Suppressor macrophage (primary cell): ENCODE measurements at places on chromosomes 3 and 15.

DNA sequence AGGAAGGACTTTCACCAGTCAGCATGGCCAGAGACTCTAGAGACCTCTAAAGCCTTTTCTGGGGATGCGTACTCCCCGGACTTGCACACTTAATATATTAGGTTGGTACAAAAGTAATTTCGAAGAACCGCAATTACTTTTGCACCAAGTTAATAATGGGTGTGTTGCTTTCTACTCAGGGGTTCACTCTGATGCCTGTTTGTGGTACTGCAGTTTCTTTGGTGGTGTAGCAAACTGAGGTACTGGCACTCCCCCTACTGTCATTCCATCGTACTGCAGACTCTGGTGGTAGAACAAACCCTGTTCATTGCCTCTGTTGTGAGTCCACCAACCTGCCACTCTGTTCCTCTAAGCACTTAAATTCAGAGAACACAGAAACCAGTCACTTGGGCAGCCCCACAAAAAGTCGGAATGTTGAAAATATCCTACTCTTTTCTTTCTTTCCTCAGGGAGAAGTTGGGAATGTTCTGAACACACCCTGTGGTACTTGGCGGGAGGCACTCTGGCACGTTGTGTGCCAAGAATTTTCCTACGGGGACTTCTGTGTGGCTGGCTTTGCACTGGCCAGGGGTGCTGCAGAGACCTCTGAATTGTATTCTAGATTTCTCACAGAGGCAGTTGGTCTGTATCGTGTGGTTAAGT, 46.3 kb downstream of the GABRG3 start:
- peak; percentile 67 for DNase-seq

DNA sequence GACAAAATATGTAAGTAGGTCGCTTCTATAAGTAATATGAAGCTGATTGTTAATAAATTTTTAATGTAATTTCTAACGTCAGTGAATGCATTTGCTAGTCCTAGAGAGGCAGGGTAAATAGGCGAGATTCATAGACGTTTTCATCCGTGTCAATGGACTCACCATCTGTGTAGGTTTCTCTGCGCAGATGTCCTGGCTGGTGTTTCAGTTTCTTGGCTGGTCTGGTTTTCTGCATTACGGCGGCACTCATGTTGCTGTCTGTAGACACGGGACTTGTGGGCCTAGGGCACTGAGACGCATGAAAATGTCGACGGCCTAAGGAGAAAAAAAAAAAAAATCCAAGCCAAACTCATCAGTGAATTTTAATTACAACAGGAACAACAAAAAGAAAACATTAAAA, 1153.3 kb downstream of the ROBO1 start:
- DNase-seq = no peak

DNA sequence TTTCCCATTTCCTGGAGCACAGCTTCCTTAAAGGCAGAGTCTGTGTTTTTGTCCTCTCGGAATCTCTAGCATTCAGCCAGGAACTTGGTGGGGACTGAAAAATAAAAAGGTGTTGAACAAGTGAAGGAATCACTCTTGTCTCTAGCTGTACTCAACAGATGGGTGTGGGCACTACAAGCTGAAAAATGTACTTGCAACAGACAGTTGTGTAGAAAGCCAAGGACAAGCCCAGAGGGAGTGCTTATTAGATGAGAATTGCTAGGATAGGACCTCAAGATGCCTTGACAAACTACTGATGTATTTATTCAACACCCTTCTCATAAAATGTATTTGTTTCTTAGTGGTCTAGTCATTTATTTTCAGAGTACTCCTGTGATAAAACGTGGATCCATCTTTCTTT, 95.1 kb downstream of the CHCHD6 start:
- no peak for DNase-seq

DNA sequence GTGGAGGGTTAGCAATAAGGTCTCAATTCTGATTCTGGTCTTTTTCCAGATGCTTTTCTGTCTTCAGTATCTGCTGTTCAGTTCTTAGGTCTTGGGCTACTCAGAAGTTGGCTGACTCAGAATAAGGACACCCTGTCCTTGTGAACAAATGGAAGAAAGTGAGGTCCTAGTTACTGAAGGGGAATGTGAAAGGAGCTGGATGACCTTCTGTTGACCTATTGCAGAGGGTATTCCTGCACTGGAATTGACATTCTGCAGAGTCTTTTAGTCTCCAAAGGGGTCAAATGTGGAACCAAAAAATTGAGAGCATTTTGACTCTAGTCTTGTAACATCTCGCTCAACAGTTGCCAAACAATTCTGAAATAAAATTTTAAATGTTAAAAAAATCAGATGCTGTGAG, 63.0 kb downstream of the CCR1 start:
- no peak for DNase-seq

DNA sequence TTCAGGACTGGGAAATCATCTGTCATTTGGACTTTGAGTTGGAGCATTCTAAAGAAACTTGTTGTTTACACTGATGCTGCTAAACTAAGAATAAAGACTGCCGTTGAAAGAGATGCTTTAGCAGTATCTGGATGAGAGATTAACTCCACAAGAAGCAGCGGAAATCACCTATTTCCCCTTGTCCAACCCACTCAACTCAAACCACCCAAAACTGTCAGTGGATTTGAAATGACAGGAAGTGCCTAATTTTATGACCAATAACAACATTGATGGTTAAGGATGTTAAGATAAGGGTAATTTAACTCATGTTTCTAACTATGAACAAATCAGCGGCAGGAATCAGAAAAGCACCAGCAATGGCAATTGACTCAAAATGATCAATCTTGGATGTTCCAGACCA, 110.8 kb upstream of the NR2F2 start:
- no peak for DNase-seq

- DNase-seq = no peak
Observed at GRCh38 chr15:60643555-60643954, 164.6 kb upstream of the ICE2 start.

- no peak for DNase-seq
Observed at GRCh38 chr15:90097475-90097874, 4.8 kb downstream of the IDH2 start.

- no peak for DNase-seq
Observed at GRCh38 chr15:77030928-77031375, 36.0 kb downstream of the PSTPIP1 start.

GRCh38 chr15:54540721-54541120, 562.5 kb downstream of the UNC13C start:
- no peak for DNase-seq

DNA sequence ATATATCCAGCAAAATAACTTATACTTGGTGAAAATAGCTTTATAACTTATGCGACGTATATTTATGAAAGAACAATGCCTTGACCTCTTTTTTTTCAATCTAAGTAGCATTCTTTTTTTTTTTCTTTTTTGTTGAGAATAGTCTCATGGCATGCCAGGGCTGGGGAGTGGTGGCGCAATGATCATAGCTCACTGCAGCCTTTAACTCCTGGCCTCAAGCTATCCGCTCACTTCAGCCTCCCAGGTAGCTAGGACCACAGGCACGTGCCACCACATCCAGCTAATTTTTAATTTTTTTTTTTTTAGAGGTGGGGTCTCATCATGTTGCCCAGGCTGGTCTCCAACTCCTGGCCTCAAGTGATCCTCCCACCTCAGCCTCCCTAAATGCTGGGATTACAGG, 43.5 kb downstream of the RAB8B start:
- peak; percentile 34 for DNase-seq

DNA sequence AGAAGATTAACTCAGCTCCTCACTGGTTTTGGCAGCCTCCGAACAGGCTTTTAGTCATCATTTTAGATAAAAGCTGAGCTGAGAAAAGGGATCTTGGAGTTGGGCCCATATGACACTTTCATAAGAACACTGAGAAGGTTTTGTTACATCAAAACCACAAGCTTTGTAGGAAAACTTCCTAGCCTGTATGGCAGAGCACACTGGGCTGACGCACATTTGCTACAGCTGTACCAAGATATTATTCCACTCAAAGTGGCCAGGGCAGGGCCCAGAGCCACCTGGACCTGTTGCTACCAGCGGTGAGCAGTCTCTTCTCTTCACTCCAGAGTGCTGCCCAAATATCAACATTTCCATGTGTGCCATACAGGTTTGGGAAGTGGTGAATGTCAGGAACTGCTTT, 160.5 kb upstream of the CCDC54 start:
- DNase-seq = no peak

DNA sequence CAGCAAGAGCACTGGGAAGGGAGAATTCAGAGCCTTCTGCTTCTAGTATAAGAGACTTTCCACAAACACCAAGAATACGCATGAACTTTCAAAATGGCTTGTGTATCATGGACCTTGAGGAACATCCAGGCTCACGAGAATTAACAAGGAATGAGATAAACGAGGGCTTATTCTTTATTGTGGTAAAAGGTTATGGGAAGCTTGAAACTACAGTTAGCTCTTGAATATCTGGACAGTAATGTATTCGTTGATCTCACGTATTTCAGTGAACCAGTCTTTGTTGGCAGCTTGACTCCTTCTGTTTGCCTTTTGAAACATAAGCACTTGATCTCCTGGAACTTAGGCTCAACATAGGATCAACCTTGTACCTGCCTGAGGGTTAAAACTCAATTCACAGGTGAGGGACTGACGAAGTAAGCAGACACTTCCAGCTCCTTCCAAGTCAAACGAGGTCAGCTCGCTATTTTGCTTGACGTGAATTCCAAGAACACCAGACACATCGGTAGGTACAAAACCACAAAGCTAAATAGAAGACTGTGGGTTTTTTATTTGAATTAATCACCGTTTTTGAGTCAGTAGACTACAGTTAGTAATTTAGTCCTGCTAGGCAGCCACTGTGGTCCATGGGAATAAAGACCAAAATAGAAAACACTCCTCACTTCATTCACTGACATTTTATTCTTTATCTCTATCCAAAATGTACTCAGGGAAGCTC, 30.8 kb downstream of the GALNT15 start:
- DNase-seq = no peak

DNA sequence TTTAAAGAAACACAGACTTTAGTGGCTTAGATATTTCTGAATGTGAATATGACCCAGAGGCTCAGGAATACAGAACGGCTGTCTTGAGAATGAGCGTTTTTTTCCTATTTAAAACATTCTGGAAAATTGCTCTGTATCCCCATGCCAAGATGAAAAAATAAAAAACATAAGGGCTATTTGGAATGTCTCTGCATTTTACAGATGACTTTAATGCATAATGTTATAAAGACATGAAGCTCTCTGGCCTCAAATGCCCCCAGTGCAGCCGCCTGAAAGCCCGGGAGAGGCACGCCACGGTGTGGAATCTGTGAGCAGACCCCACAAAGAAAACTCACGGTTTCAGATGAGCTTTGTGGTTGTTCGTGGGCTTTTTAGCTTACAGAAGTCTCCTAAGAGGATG, 322.5 kb upstream of the ICE2 start:
- no peak for DNase-seq

- DNase-seq = no peak
Observed at GRCh38 chr3:141405591-141405990, 37.3 kb downstream of the ZBTB38 start.

- no peak for DNase-seq
Observed at GRCh38 chr3:9617736-9618135, 31.6 kb upstream of the MTMR14 start.

- no peak for DNase-seq
Observed at GRCh38 chr3:90018779-90019178, 911.4 kb downstream of the EPHA3 start.

DNA sequence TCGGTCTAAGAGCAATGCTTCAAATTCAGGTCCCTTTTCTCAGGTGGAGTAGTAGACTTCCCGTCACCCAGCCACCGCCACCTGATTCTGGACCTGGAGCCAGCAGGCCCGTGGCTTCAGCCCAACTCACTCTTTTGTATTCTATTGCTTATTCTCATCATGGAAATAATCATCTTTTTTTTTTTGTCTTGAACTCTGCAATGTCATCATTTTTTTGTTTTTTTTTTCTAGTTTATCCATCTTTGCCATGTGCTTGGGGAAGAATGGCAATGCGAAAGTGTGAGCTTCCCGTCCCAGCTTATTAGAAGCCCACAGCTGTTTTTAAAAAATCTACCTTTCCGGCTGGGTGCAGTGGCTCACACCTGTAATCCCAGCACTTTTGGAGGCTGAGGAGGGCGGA, 51.3 kb upstream of the FSTL1 start:
- no peak for DNase-seq

GRCh38 chr3:48077815-48078214, 61.6 kb upstream of the MAP4 start:
- no peak for DNase-seq

GRCh38 chr3:149466192-149466591, 8.3 kb upstream of the TM4SF4 start:
- no peak for DNase-seq

GRCh38 chr3:172062761-172063160, 23.4 kb downstream of the FNDC3B start:
- DNase-seq = no peak

GRCh38 chr3:139455855-139456254, 20.5 kb downstream of the RBP2 start:
- DNase-seq = no peak

GRCh38 chr3:178205740-178206139, 330.5 kb upstream of the KCNMB2 start:
- no peak for DNase-seq

DNA sequence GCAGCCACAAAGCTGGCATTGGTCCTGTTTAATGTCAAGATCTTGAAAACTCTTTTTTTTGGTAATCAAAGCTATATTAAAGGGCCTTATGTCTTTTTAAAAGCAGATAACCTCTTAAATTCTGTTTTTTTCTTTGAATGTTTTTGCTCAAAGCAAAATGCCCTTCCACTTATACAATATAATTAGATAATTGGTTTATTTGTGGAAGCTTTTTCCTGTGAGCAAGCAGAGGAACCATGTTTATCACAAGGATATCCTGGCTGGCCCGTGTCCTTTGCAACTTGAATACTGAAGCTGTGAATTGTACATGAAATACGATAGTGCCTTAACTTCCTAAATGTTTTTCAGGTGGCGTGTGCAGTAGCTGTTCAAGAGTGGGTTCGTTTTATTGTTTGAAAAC, 2.6 kb downstream of the ST3GAL6 start:
- no peak for DNase-seq

DNA sequence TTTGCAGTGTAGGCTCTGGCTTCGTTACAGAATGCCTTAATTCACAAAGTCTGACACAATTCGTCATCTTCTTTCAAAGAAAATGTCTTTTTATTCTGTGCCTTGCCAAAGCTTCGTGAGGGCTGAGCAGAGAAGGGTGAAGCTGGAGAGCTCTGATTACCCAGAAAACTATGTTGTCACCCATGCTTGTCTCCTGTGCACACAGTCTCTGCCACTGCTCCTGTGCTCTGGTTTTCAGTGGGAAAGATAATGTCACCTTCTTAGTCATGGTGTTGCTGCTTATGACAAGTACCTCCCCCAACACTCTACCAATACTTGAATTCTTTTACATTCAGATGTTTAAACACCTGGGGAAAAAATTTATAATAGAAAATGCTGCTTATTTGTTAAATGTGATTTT, 509.2 kb upstream of the GRM7 start:
- DNase-seq = no peak
